ENCODE measurements at places on chromosomes 2 and 18.

DNA sequence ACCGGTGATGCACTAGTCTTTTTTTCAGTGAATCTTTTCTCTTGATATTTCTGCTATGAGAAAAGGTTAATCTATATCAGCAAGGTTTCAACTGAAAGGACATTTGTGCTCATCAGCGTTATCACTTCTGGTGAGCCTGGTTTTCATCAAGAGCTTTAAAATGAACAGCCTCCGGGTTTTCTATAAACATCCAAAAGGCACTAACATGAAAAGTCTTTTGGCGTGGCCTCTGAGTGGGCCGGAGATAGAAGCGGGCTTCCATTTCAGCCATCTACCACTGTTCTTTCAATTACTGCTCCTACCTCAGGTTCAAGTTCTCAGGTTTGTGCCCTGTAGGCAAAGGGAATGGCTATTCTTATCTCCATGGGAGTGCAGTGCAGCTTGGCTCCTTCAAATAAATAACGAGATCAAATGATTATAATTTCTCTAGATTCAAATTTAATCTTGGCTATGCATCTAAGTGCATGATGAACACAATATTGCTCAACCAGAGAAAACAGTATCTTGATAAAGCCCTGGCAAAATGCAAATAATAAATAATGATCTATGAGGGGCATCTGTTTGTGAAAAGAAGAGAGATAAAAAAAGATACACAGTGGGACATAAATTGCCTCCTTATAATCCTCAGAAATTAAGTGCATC is 314.8 kb downstream of the CDH2 start:
- no peak for DNase-seq

- no peak for DNase-seq
These were observed 1139.6 kb upstream of the FAM98A start for GRCh38 chr2:34738691-34739090.

DNA sequence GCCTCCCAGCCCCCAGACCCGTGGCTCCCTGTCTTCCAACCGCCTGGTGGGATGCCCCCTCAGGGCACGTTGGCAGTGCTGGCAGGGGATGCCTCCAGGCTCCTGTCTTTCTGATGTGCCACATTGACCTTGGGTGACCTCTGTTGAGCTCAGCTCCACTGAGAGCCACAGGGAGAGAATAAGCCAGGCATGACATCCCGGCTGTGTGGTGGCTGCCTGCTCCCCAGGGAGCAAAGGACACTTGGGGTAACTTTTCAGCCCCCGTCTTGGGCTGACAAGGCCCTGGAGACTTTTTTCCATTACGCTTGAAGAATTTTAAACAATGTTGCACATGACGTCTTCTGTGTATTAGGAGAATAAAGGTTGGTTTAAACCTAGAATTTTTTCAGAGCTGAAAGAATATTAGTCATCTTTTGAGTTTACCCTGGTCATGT is 246.0 kb downstream of the TSN start:
- no peak for DNase-seq

DNA sequence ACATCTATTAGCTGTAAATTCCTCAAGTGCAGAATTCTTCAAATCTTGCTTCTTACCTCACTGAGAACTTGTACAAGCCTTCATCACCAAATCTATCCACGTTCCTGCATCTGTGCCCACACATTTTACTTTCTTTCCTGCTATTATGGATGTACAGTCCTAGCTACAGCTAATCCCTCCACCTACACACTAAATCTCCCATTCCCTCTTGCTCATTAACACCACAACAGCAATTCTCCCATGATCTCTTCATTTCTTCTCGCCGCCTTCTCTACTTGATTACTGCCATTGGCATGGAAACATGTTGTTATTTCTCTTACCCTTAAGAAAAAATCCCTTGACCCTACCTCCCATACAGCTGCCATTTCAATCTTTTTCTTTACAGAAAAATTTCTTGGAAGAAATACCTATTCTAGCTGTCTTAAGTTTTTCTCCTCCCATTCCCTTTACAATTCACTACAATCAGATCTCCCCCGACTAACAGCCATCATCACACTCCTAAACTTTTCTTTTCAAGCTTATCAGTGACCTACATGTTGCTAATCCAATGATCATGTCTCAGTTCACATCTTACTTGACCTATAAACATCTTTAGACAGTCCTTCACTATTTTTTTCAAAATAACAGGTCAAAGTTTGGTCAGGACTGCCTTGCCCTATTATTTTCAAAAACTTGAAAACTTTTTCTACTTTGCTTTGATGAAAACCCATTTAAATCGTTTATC is 41.0 kb downstream of the ROCK2 start:
- DNase-seq, result no peak

- no peak for DNase-seq
These were observed 834.4 kb upstream of the NRXN1 start for GRCh38 chr2:51866361-51866760.

All from GM13977 (cell line).